LNCaP clone FGC (cell line): ENCODE measurements at places on chromosomes 7 and 10.
A peak's percentile ranks its signal among the peaks of the same experiment; 100 is the strongest.

- DNase-seq = no peak
Measured at GRCh38 chr7:3094701-3095445, 51.2 kb upstream of the CARD11 start.

GRCh38 chr10:61779950-61780659 is 117.4 kb downstream of the CABCOCO1 start:
- no peak for DNase-seq

DNA sequence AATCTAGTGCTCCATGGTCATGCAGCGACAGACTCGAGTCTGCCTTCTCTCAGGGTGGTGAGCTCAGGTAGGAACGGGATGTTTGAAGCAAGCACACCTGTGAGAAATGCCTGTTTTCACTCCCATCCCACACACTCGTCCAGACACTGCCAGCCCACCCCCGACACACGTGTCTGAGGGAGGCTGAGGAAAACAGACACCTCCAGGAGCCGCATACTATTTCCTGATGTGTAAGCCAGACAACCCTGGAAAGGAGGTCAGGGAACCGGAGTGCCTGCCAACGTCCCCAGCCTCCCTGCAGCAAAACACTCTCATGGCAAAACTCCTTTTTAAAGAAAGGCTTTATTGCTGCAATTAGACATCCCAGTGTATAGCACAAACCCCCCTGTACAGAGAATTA is 80.2 kb downstream of the ALOX5 start:
- DNase-seq = no peak

GRCh38 chr10:99858849-99859248 is 76.4 kb downstream of the ABCC2 start:
- no peak for DNase-seq

DNA sequence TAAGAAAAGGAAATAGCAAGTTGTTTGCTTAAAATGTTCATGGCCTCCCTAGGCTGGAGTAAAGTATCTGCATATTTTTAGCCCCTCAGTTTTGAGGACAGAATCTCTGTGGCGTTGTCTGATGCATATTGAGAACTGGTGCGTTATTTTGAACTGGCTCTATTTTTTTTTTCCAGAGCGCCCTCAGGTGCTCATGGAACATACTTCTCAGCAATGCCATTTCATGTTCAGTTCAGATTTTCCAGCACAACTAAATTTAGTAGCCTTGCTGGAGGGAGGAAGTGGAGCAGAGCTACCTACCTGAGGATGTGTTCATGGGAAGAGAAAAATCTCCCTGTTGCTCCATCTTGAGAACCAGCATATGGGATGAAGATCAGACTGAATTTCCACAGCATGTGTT is 870.5 kb downstream of the LRMDA start:
- no peak for DNase-seq

DNA sequence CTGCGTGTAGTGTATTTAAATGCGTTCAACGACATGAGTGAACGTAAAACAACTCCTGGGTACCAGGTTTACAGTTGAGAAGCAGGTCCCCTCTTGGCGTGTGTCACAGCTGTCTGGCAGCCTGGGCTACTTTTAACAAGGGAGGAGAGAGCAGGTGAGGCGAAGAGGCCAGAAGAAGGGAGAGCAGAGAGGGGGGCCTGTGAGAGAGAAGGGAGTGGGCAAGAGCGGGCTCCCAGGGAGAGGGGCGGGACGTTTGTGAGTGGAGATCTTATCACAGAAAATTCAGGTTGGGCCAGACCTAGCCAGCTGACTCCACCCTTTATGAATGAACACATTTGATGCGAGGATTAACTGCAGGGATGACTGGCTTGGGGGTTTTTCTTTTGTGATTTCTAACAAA is 154.0 kb downstream of the CAMK1D start:
- DNase-seq = no peak

DNA sequence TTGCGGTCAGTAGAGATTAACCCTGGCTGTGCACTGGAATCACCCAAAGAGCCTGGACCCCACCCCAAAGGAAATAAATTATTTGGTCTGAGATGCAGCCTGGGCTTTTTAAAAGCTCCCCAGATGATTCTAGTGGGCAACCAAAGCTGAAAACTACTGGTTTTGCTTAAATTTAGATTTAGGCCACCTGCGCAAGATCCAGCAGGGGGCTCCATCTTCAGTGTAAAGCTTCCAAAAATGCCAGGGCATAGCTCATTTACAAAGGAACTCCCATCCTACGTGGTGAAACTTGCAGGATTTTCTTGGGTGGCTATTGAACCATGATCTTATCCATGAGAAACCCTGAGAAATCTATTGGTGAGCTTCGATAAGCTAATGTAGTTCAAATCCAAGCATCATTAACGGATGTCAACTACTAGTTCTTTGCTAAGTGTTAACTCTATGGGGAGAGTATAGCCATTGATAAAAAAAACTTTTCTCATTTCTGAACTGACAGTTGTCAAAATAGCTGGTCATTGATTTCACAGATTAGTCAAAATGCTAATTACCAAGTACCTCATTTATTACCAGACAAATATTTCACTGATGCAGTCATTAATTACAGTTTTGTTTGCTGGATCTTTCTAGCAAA is 315.3 kb downstream of the LHFPL3 start:
- DNase-seq = no peak

DNA sequence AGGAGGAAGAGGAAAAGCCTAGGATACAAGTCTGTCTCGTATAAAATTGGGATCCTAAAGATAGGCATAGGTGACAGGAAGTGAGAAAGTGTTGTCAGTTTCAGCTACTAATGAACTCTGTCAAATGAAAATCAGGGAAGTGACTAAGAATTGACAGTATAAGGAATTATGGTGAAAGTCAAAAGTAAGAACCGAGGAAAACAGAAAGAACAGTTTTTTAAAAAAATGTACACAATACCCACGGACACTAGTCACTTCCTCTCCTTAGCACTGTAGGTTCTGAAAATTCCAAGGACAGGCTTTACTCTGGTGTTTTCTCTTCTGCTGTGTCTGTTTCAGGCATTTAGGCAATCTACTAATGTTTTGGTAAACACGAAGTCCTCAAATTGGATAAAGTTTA is 42.3 kb downstream of the ATAD1 start:
- DNase-seq = no peak

- DNase-seq = no peak
Measured at GRCh38 chr7:55534262-55534915, 37.9 kb downstream of the VOPP1 start.

DNA sequence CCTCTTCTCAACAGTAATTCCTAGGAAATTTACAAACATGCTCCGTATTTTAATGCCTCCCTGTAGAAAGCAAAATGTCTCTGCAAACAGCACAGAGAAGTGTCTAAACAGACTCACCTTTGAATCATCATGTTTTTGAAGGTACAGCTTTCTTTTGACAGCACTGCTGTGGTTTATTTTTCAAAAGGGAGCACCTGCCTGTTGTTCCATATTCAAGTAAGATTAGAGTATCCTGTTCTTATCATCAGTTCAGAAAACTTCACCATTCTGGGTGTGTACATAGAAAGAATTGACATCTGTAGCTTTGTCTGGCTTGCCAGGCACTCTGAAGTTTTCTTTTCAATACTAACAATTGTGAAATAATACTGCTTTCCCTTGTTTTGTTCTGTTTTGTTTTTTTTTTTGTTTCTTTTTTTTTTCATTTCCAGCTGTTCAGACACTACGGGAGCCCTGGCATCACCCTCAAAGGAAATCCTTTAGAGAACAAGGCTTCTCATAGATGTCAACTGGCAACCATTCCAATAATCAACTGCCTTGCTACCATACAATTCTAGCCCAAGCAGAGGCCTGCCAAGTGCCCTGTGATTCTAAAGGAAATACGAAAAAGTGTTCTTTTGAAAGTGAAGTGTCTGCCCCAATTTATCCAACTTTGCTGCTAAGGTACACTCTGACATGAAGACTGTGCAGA is 275.9 kb downstream of the PRPF18 start:
- no peak for DNase-seq

DNA sequence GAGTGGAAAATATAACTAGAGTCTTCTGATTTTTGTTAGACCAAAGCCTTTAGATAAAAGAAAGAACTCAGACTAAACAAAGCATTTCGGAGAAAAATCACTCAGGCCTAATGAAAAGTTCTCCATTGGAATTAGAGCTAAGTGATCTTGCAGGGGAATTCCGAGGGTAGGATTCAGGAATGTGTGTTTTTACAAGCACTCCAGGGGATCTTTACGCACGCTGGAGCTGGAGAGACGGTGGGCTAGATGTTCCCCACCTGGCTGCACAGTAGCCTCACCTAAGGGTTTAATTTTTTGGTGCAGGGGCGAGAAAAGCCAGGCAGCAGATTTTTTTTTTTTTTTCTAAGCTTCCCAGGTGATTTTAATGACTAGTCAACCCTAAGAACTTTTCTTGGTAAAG is 7.9 kb upstream of the PAPSS2 start:
- no peak for DNase-seq

DNA sequence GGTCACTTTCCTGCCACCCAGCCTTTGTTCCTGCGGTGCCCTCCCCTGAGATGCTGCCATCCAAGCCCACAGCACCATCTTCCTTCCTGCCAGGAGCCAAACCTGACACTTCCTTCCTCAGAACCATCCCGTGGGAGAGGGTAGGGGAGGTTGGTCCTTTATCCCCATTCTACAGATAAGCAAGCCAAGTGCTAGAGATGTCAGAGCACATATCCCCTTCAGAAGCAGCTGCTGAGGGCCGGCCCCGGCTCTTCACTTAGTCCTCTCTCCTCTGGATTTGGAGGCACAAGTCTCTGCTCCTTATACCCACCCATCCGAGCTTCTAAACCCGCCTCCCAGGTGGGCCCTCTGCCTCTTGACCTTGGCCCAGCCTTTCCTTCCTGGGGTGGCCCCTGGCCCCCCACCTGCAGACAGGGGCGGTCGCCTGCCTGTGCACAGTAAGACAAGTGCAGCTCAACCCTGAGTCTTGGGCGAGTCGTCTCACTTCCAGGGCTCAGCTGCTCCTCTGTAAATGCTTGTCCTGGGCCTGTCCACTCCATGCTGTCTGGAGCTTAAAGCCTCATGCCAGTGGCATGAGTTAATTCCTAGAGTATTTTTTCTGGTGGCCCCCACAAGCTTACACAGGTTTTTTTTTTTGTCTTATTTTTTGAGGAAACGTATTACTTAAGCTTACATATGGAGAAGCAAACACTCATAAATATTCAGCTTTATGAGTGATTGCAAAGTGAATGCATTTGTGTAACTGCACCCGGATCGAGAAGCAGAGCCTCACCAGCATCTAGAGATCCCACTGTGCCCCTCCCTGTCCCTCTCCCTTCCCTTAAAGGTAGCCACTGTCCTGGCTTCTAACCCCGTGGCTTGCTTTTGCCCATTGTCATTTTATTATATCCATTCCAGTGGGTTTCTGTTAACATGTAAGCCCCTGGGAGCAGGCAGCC is 125.1 kb downstream of the CDH23 start:
- DNase-seq = no peak

- no peak for DNase-seq
Measured at GRCh38 chr10:103676058-103676785, 179.2 kb downstream of the SH3PXD2A start.

DNA sequence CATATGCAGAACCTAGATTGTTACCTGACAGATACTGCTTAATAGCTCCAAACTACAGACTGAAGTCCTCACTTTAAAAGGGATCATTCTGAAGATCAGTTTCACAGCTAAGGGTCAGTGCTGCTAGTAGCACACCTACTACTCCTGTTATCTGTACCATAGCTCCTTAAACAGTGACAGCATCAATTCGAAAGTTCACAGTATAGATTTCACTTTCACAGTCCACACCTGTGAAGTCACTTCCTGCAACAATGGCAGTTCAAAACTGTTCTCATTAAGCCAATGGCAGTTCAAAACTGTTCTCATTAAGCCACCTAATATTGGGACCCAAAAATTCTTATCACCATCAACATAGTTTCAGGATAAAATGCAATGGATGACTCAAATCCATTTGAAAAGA is 10.7 kb upstream of the FHIP2A start:
- no peak for DNase-seq

DNA sequence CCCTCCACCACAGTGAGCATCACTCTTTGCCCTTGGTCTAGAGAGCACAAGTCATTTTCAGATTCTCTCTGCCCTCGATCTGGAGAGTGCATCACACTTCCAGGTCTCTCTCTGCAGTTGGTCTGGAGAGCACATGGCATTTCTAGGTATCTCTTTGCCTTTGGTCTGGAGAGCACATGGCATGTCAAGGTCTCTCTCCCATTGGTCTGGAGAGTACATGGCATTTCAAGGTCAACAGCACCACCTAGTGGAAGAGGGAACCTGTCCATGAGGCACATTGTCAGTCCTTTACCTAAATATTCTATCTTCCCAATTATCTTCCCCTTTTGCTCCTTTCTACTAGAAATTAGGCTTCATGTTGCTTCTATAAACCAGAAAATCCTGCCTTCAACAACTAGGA is 1139.4 kb downstream of the XPNPEP1 start:
- DNase-seq = peak; percentile 14

DNA sequence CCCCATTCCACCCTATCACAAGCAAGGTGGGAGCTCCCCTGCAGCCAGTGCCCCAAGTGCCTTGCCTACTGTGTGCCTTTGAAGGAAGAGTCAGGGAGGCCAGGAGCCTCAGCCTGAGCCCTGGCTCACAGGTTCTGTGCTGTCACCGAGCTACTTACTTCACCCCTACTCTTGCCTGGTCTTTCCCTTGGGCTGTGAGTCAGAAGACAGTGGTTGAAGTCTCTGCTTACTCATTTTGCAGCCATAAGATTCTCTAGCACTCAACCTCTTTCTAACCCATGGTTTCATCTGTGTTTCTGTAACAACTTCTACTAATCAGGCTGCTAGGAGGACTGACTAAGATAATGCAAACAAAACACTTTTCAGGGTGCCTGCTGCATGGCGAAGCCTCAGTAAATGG is 114.5 kb downstream of the PLCE1 start:
- DNase-seq = no peak

DNA sequence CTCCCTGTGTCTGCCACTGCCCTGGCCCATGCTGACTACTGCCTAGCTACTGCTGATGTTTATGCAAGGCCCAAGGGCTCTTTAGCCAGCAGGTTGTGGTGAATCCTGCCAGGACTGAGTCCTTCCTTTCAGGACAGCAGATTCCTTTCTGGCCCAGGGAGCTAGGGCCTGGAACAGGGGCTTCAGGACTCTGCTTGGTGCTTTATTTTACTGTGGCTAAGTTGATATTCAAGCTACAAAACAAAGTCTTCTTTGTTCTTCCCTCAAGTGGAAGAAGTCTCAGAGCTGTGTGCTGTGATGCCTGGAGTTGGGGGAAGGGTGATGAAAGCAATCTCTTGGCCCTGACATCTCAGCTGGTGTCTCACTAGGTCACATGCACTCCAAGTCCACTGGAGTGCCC is 66.2 kb upstream of the NME8 start:
- DNase-seq = no peak

DNA sequence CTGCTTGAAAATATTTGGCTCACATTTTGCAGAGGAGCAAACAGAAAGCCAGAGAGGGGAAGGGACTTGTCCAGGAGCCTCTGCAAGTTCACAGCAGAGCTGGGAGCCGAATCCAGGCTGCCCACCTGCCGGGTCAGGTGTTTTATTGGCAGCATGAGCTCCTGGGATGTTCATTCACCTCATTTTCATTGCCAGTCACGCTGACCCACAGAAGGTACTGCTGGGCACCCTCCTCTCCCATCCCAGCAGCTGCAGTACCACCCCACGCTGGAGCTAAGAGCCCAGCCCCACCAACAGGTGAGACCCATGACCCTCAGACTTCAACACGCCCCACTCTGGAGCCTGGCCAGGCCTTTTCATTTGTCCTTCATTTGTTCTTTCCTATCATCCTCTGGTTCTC is 102.7 kb downstream of the GRID1 start:
- DNase-seq = no peak

GRCh38 chr10:104246976-104247375 is 7.7 kb upstream of the GSTO1 start:
- DNase-seq = no peak

GRCh38 chr10:24197263-24197662 is 11.7 kb upstream of the KIAA1217 start:
- DNase-seq = no peak

- DNase-seq = no peak
Measured at GRCh38 chr10:127137391-127137790, 59.0 kb downstream of the INSYN2A start.
